ENCODE measurements at places on chromosomes 2 and 18. TPM values are rescaled to one million over a fixed set of nuclear protein-coding genes. Genes with fewer than 3 reads are reported as not detected.

Gene POTEJ
- total RNA-seq, result not detected

Gene ZNF512
- 17.2 TPM for total RNA-seq

Gene IL1F10
- not detected for total RNA-seq

Gene REG3A
- total RNA-seq, result not detected

Gene ABHD3
- 14.7 TPM for total RNA-seq

Gene CYP1B1
- total RNA-seq, result 317 TPM

Gene BCL2
- 0.83 TPM for total RNA-seq

Gene LPIN1
- 54.8 TPM for total RNA-seq

Gene FOSL2
- 92.9 TPM for total RNA-seq

Gene UPP2
- not detected for total RNA-seq

Gene IL1R1
- total RNA-seq, result 8.7 TPM

Gene TSGA10
- total RNA-seq, result 10.2 TPM

Gene LHCGR
- total RNA-seq, result not detected

Gene METTL4
- 14.5 TPM for total RNA-seq

Gene GALNT3
- 70.2 TPM for total RNA-seq

Gene SCN3A
- not detected for total RNA-seq

Gene ERFE
- 3.2 TPM for total RNA-seq

Gene REEP1
- not detected for total RNA-seq

Gene PPP1R1C
- 2.5 TPM for total RNA-seq

Gene RAB17
- 7.2 TPM for total RNA-seq

Gene DTNA
- total RNA-seq, result 12.8 TPM

Gene EGR4
- 0.12 TPM for total RNA-seq

Gene SALL3
- not detected for total RNA-seq

Gene KCNK3
- 0.08 TPM for total RNA-seq

Gene MAPRE3
- total RNA-seq, result 25.0 TPM

Gene KCNJ13
- under 0.01 TPM for total RNA-seq

Gene MATN3
- 4.8 TPM for total RNA-seq

Gene LRATD1
- 8.2 TPM for total RNA-seq

Gene TSPYL6
- total RNA-seq, result not detected

Gene POTEF
- 0.33 TPM for total RNA-seq

Gene UGT1A10
- not detected for total RNA-seq

Gene GAREM2
- total RNA-seq, result 0.16 TPM

Gene IL1RL2
- 4.7 TPM for total RNA-seq

Gene AFF3
- not detected for total RNA-seq

Gene IL1B
- 219 TPM for total RNA-seq

Gene CXCR4
- total RNA-seq, result not detected

Gene EML6
- total RNA-seq, result 0.83 TPM

Gene DYNAP
- not detected for total RNA-seq

Gene FN1
- total RNA-seq, result 20,313 TPM

Gene MAP2
- total RNA-seq, result 31.5 TPM

Gene CRYBA2
- not detected for total RNA-seq

Gene RAB6C
- not detected for total RNA-seq

Gene MROH2A
- 0.50 TPM for total RNA-seq

Gene IL37
- total RNA-seq, result not detected

Gene FOXD4L1
- total RNA-seq, result 0.33 TPM

Gene TXNDC2
- total RNA-seq, result not detected

Gene KCNIP3
- total RNA-seq, result 2.9 TPM

Gene NT5DC4
- total RNA-seq, result 1.8 TPM

Gene UGT1A8
- total RNA-seq, result under 0.01 TPM

Gene TGFA
- total RNA-seq, result 97.7 TPM

Gene CYTIP
- total RNA-seq, result not detected

Gene APCDD1
- 24.8 TPM for total RNA-seq

Gene PRKAG3
- total RNA-seq, result not detected

Gene GRB14
- 7.3 TPM for total RNA-seq

Gene SCYGR4
- total RNA-seq, result not detected

Gene GKN2
- not detected for total RNA-seq

Gene SP110
- total RNA-seq, result 12.9 TPM
